ENCODE measurements at places on chromosomes 5 and 9. TPM values are rescaled to one million over a fixed set of nuclear protein-coding genes. Genes with fewer than 3 reads are reported as not detected.

Gene TAF11L5
- total RNA-seq: not detected

Gene IL31RA
- total RNA-seq: not detected

Gene KIF4B
- total RNA-seq: not detected

Gene GRXCR2
- not detected for total RNA-seq

Gene IFT74
- total RNA-seq: 7.7 TPM

Gene BTNL8
- 127 TPM for total RNA-seq

Gene GALT
- total RNA-seq: 310 TPM

Gene DOCK8
- total RNA-seq: 14.4 TPM

Gene CTSL
- 20.6 TPM for total RNA-seq

Gene NUTM2F
- not detected for total RNA-seq

Gene PCDH1
- total RNA-seq: 64.4 TPM

Gene GPR150
- total RNA-seq: not detected

Gene FABP6
- total RNA-seq: 1,799 TPM

Gene TAL2
- total RNA-seq: not detected

Gene PCDHGA7
- 2.5 TPM for total RNA-seq

Gene FOXI1
- total RNA-seq: not detected

Gene FOXD4L6
- not detected for total RNA-seq

Gene OR1J2
- total RNA-seq: not detected

Gene ADAMTS16
- 1.7 TPM for total RNA-seq

Gene FBP2
- not detected for total RNA-seq

Gene HAPLN1
- total RNA-seq: 1.7 TPM

Gene APBA1
- total RNA-seq: 5.8 TPM

Gene GDA
- total RNA-seq: 263 TPM

Gene RPL35
- 485 TPM for total RNA-seq

Gene WNK2
- total RNA-seq: 577 TPM

Gene HCN1
- total RNA-seq: not detected

Gene ADAMTS2
- 5.3 TPM for total RNA-seq

Gene COL23A1
- 0.57 TPM for total RNA-seq

Gene CCDC183
- 16.6 TPM for total RNA-seq

Gene DENND4C
- total RNA-seq: 133 TPM

Gene KCNIP1
- not detected for total RNA-seq

Gene IFNA13
- total RNA-seq: not detected

Gene GDF9
- 0.66 TPM for total RNA-seq

Gene FBXO4
- 7.6 TPM for total RNA-seq

Gene FRRS1L
- total RNA-seq: 0.83 TPM

Gene RGS3
- 113 TPM for total RNA-seq

Gene LMNB1
- total RNA-seq: 27.5 TPM

Gene PCDHGA4
- 3.3 TPM for total RNA-seq

Gene TMEM171
- 80.7 TPM for total RNA-seq

Gene C5orf58
- total RNA-seq: not detected

Gene RASGEF1C
- total RNA-seq: not detected

Gene EQTN
- total RNA-seq: 2.3 TPM

Gene ANKRD20A1
- total RNA-seq: not detected

Gene SLC34A1
- total RNA-seq: not detected

Gene CETN3
- total RNA-seq: 2.6 TPM

Gene SPATA31D3
- total RNA-seq: not detected

Gene C9orf72
- 16.5 TPM for total RNA-seq

Gene TAF11L10
- not detected for total RNA-seq

Gene ZBTB6
- 8.9 TPM for total RNA-seq

Gene PCDHA12
- 0.27 TPM for total RNA-seq

Gene GABRP
- total RNA-seq: not detected

Gene IL33
- 7.6 TPM for total RNA-seq

Gene EPB41L4B
- total RNA-seq: 85.0 TPM

Gene ADAMTSL2
- 1.4 TPM for total RNA-seq

Gene PLAC8L1
- total RNA-seq: 2.8 TPM

Measured in Peyer's patch (tissue), 4 donors.